Urinary bladder (tissue), 4 donors: ENCODE measurements at places on chromosomes 2 and 18. TPM values are rescaled to one million over a fixed set of nuclear protein-coding genes. Genes with fewer than 3 reads are reported as not detected.

DNA sequence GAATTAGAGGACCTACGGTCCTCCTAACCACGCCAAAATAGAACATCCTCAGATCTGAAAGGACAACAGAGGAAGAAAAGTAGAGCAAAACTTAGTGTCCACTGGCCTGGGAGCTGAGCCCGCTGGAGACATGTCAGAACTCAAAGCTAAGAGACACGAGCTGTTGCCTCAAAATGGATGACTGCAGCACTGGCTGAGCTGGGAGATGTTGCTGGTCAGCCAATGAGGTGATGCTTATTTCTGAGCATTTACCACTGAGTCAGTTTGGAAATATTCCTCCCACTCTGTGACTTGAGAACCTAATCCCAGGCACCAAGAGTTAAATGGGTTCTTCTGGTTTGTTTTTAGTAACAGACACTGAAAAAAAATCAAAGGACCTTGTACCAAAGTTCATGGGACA is 32.6 kb downstream of the FBXO15 start:
- no peak for DNase-seq

- no peak for DNase-seq
Measured at GRCh38 chr2:209808521-209808920, 36.9 kb downstream of the UNC80 start.

HRH4 gene
- total RNA-seq: 0.26 TPM

GRCh38 chr2:212145121-212145520 is 393.5 kb downstream of the ERBB4 start:
- DNase-seq: no peak

- DNase-seq: no peak
Measured at GRCh38 chr18:8586941-8587340, 22.3 kb upstream of the RAB12 start.

PROC gene
- 0.74 TPM for total RNA-seq

DNA sequence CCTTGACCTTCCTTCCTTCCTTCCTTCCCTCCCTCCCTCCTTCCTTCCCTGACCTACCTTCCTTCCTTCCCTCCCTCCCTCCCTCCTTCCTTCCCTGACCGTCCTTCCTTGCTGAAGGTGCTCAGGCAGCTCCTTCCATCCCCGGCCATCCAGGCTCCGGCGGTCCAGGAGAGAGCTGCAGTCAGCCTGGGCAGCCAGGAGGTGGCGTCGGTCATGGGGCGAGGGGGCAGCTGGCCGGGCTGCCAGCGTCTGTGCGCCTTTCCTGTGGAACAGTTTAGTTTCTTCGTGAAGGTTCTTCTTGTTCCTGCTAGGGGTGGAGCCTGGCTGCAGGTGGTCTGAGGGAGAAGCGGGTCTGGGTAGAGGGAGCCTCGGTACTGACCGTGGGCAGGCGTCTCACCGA is 15.7 kb downstream of the GPR35 start:
- DNase-seq: no peak

TUBB8B gene
- total RNA-seq: not detected
